ENCODE measurements at places on chromosomes 3 and 15.

DNA sequence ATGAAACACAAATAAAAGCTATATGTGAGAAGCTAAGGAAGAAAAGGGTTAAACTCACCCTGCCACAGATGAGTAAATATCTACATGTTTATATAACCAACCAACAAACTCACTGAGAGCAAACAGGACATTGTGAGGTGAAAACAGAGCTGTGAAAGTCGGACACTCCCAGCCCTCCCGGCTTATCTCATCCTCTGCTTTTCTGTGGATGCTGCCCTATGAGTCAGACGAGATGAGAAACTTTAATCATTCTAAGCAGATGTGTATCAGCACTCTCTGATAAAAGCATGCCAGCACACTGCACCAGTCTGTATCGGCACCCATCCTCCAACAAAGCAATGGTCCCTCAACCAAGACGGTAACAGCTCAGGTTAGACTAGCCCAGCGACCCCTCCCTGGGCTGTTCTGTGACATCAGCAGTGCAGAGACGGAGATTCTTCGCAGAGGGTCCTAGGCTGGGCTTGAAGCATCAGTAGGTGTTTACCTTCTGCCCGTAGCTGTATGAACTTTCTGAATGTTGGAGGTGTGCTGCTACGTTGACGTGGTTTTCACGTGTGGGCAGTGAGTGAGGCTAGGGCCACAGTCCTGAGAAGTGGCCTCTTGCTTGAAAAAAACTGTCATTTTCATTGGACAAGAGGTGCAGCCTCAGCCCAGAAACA is 119.8 kb upstream of the ALDH1A3 start:
- DNase-seq: no peak

- DNase-seq: no peak
These were observed 417.7 kb downstream of the LPP start for GRCh38 chr3:188571531-188572095.

- no peak for DNase-seq
These were observed 43.4 kb upstream of the TPM1 start for GRCh38 chr15:62999178-62999577.

DNA sequence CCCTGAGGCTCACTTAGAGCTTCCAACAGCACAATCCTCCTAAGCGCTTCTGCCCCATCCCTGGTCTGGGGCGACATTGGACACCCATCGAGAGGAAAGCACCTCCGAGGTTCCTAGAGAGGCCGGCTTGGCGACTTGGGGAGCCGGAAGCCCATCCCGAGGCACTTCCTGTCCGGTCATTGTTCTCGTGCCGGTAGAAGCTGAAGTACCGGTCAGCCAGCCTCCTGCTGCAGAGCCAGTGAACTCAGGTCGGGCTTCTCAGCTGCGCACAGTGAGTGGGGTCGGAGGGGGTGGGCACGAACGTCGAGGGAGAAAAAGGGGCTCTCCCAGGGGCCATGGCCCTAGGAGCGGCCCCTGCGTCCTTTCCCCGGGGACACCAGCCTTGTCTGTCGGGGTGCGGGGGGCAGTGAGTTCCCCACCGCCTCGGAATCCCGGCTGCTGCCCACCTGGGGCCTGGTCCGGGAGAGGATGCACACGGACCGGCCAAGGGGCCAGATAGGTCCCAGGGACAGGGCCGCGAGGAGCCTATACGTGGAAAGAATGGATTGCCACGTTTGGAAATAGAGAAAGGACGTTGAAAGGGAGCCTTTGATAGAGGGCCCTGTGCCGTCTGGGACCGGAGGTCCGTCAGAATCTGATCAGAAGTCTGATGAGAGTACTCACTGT is at the start of gene ZNF35:
TSS of gene ZNF35 (plus strand) at position 169 of the 666 bp plus-strand sequence. CDS start 2,336 bp downstream, outside the sequence.
- DNase-seq: peak; percentile 71

DNA sequence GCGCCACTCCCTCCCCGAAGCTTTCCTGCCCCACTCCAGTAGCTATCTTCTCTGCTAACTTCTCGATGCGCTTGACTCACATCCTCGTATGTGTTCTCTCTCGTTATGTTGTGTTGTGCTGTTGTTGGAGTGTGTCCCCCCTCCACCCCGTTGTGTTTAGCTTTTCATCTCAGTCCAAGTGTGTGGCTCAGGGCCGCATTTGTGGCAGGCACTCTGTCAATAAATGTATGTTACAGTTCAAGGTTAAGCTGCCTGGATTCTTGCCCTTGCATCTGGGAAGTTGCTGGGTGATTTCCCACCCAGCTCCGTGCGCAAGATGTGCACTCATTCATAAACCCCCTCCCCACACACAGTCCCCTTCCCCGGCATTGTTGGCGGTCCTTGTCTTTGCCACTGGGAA is 71.9 kb downstream of the PGPEP1L start:
- no peak for DNase-seq

- DNase-seq: no peak
These were observed 319.1 kb downstream of the FHIT start for GRCh38 chr3:60932170-60932569.

Data from stimulated activated CD4-positive, alpha-beta T cell treated with anti-CD3 and anti-CD28 coated beads, Interleukin-15, amount 100 ng/mL, for 24 hours (primary cell).